Tibial nerve (tissue), 4 donors: ENCODE measurements at places on chromosomes 1 and 21. TPM values are rescaled to one million over a fixed set of nuclear protein-coding genes. Genes with fewer than 3 reads are reported as not detected.

GRCh38 chr1:226964068-226964425 lies 24.0 kb downstream of the COQ8A start:
- no peak for DNase-seq

The CASP9 gene
- 82.8 TPM for total RNA-seq

DNA sequence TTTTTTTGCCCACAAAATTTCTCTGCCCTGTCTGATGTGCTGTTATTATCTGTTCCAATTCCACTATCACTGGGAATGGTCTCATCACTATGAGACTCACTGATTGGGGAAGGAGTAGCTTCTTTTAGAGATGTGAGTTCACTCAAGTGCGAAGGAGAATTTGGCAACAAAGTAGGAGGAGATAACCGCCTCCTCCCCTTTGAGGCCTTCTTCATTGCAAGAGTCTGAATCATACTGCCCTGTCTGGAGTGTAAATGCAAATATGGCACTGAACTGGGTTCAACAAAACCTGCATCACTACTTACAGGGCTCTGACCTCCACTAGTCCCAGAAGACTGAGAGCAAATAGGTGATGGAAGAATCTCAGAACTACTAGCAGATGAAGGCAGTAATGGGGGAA lies 83.4 kb downstream of the ASH1L start:
- no peak for DNase-seq

DNA sequence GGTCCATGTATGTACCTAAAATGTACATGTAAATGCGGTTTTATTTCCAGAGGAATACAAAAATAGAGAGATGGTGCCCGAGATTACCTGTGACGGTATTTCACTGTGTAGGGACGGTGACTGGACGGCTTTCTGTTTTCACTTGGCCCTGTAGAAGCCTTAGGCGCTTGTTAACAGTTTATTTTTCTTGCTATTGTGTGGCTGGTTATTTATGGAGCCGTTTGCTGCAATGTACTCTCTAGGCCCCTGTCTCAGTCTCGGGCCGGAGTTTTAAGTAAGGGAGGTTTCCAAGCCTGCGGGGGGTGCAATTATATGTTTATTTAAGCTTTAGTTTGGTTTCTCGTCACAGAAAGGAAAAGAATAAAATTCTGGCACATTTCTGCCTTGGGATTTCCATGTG lies 413 bp downstream of the EFCAB7 start:
- DNase-seq: no peak

GRCh38 chr1:41894101-41894807 lies 24.5 kb downstream of the HIVEP3 start:
- no peak for DNase-seq

The DPM3 gene
- 110 TPM for total RNA-seq

GRCh38 chr1:48772211-48772610 lies 4.5 kb downstream of the BEND5 start:
- DNase-seq: no peak

GRCh38 chr1:193259636-193260035 lies 73.2 kb upstream of the B3GALT2 start:
- no peak for DNase-seq

- no peak for DNase-seq
These were observed 17.0 kb downstream of the KDM5B start for GRCh38 chr1:202791077-202791747.

The FCRL1 gene
- total RNA-seq: not detected

DNA sequence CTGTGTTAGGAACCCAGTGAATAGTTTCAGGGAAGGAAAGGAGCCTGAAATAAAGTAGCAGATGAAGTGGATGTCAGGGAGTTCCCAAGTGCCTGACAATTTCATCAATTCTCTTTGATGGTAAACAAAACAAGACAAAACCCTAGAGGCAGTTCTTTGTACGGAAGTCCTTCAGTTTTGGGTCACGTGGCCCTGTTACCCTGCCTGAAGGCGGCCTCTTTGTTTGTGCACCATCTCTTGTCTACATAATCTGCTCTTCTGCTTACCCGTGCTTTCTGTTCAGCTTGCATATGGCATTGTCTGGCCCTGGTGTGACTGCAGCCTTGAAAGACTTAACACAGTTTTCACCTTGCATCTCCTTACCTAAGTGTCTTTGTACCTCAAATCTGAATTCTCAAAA lies 166.7 kb upstream of the DUSP10 start:
- no peak for DNase-seq

DNA sequence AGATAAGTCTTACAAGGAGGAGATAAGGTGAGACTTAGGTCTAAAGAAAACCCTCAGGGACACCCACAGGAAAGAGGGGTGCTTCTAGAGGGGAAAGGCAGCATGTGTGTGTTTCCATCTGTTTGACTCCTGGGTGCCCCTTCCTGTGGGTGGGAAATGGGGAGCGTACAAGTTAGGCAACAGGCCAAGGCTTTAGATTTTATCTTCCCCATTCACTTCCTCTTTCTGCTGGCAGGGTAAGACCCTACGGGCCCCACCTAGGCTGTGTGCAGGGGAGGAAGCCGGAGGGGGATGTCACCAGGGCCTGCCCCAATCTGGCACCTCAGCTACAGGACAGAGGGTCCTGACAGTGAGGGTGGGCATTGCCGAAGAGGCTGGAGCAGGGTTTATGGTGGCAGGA lies 2.5 kb upstream of the OLIG1 start:
- no peak for DNase-seq

The HMCN1 gene
- total RNA-seq: 2.1 TPM

DNA sequence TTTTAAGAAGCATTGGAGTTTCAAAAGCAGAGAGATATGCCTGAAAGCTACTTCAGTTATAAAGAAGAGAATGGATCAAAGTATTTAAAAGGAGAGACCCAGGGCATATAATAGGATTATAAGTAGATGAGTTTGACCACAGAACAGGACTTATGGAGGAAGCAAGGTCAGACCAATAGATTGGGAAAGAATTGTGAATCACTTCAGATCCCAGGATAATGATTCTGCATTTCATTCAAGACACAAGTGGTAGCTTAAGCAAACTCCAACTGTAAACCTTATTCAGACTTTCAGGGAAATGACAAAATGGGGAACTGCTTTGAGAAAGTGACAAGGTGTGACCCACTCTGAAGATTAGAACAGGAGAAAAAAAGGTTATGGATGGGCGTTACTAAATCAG lies 18.9 kb upstream of the OR10J5 start:
- no peak for DNase-seq

GRCh38 chr21:36479415-36480402 lies at the start of gene CLDN14:
TSS of gene CLDN14 (minus strand) at chr21:36480122. CDS start at chr21:36461695, 18,427 bp downstream.
- DNase-seq: no peak

The PDE9A gene
- 30.6 TPM for total RNA-seq

DNA sequence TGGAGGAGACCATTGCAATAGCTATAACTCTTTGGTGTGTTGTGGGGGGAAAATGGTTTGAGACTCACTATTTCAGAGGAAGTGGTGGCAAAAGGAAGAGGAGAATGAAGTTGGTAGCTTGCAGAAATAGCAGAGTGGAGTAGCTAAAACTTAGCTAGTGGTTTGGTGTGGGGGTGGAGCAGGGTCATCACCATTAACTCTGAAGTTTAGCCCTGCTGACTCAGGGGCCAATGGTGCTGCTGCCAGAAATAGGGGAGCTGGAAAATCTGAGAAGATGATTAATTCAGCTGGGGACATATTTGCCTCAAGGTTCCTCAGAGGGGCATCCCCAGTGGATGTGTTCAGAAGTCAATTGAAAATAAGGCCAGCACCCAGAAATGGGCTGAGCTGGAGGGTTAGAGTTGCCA lies 65.4 kb downstream of the RUNX1 start:
- no peak for DNase-seq

GRCh38 chr1:193458628-193459027 lies 272.2 kb upstream of the B3GALT2 start:
- DNase-seq: no peak

DNA sequence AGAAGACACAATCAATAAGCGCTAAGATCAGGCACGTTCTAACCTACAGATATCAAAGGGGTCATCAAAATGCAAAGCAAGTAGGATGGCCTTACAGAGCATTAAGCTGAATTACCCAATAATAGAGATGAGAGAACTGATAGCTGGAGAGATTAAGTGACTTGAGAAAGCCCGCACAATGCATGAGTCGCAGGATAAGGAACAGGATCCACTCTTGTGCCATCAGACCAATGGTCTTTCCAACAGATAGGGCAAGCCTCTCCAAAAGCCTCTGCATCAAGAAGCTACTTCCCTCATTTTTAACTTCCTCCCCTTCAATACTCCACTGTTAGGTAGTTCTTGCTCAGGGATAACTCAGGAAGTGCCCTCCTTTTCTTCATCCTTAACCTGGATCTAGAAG lies 2.6 kb downstream of the CHML start:
- DNase-seq: no peak

The LRRC53 gene
- total RNA-seq: not detected

DNA sequence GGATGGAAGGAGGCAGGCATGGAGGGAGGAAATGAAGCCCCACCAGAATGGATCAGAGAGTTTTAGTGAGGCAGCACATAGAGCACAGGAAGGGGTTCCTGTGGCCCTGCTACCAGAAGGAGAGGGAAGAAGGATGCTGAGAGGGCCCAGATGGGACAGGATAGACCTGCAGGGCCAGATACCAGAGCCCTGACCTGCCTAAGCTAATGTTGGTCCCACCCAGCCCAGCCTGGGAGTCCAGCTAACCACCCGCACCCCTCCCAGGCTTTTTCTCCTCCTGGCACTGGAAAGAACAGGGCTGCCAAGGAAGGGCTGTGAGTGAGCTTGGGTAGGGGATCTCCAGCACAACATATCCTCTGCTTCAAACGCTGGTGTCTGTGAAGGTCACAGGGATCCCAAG lies 6.9 kb downstream of the NECTIN4 start:
- no peak for DNase-seq

- DNase-seq: no peak
These were observed 261.8 kb downstream of the DYRK1A start for GRCh38 chr21:37628362-37628761.

DNA sequence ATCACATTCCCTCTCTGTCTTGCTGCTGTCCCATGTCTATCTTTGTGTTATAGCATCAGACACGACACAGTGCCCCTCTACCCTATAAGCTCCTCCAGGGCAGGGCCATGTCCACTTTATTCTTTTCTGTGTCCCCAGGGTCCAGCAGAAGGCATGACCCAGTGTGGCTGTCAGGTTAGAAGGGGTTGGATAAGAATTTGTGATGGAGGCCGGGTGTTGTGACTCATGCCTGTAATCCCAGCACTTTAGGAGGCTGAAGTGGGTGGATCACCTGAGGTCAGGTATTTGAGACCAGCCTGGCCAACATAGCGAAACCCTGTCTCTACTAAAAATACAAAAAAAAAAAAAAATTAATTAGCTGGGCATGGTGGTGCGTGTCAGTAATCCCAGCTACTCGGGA lies 26.3 kb upstream of the RNF19B start:
- no peak for DNase-seq

DNA sequence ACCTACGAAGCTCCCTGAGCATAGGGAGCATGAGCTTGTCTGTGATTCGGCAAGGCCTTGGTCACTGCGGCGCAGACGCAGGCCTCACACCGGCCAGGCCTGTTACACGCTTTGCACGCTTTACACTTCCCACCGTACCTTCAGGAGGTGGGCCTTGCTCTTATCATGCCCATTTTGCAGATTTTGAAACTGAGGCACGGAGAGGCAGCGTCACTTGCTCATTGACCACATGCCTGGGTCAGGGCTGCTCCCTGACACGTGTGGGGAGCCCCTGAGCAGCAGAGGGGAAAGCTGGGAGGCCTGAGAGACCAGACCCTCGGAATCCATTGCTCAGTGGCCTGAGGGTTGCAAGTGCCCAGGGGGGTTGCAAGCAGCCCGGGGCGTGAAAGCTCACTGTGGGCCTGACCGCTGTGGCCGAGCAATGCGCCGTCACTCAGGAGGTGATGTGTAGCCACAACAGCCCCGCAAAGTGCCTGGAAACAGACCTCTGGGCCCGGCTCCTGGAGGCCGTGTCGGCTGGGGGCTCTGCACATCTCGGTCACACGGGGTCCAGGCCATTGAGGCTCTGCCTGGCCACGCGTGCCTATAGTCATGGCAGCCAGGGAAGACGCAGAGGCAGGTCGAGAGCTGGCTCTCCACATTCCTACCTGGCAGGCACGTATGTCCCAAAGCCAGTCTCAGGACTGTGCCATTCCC lies 6.9 kb downstream of the ARHGEF16 start:
- DNase-seq: no peak

GRCh38 chr21:14758849-14759248 lies 212.7 kb upstream of the SAMSN1 start:
- no peak for DNase-seq

DNA sequence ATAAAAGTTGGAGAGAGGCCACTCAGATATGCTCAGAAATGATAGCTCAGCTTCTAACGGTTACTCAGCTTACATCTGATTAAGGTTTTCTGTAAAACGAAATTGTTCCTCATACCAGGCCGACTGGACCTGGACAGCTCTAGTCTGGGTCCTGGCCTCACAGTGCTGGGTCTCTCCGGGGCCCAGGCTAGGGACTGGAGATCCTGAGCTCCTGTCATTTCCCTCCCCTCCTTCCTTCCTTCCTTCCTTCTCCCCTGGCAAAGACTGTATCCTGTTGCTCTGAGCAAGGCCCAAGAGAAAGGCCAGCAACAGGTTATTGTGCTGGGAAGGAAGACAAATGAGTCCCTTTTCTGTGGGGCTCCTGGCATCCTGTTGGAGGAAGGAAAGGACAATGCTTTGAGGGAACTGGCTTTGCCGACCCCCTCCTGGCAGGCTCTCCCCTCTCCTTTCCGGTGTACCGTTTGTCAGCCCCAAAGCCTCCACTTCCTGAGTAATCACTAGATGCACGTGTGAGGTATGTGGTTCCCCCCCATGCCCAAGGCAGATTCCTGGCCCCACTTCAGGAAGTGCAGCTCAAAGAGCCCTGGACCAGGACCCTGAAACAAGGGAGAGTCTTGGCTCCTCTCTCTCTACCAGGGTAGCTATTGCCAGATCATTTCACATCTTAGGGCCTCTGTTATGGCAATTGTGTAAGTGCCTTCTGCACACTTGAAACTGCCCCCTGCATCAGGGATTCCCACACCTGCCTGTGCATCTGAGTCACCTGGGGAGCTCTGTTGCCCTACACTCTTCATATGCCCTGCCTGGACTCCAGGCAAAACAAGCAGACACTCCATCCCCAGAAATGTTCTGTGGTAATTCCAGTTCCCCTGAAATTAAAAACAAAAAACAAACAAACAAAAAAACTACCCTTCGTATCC lies 212.7 kb upstream of the FGGY start:
- DNase-seq: no peak

The YY1AP1 gene
- 217 TPM for total RNA-seq

- no peak for DNase-seq
These were observed 60.3 kb downstream of the ANGPTL1 start for GRCh38 chr1:178810585-178810984.

GRCh38 chr1:225577241-225577640 lies 75.7 kb downstream of the ENAH start:
- DNase-seq: no peak

The ACP6 gene
- 13.7 TPM for total RNA-seq

- DNase-seq: no peak
These were observed 206.3 kb downstream of the PDE4B start for GRCh38 chr1:65998763-65999583.
